WTC11 (cell line): ENCODE measurements at places on chromosomes 1 and 21.

DNA sequence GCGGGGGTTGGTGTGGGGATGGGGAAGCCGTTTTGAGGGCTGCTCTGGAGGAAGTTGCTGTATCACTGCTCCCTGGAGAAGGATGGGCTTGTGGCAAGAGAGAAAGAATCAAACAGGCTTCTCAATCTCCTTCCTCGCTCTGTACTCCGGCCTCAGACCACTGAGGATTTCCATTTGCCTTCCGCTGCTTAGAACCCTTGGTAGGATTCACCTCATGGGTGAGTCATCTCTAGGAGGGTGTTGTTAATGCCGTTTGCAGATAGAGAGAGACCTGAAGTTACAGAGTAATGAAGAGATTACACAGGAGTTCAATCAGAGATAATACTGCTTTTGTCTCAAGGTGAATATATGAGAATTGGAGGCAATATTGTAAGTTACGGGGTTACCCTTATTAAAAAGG, 15.3 kb downstream of the SLC35F3 start:
- no peak for DNase-seq

GRCh38 chr21:15059397-15059796, 5.4 kb downstream of the NRIP1 start:
- no peak for DNase-seq

- peak; percentile 84 for DNase-seq
Observed at GRCh38 chr1:199243423-199244061, 604.7 kb downstream of the PTPRC start.

- peak; percentile 53 for DNase-seq
Observed at GRCh38 chr1:154405747-154406571, 816 bp downstream of the IL6R start.

DNA sequence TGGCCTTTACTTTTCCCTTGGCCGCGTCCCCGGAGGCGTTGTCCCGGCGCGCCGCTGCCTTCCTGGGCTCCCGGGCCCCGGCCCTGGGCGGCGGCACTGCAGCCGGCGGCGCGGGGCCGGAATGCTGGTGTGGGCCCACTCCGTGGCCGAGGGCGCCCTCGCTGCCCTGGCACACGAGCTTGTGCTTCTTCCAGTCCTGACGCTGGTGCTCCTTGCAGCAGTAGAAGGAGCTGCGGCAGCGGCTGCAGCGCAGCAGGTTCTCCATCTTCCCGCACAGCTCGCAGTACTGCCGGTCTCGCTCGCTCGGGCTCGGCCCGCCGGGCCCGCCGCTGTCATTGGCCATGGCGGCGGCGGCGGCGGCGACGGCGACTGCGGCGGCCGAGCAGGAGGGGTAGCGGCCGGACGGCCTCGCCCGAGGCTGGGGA, 529 bp downstream of the EGLN1 start:
- DNase-seq: no peak

DNA sequence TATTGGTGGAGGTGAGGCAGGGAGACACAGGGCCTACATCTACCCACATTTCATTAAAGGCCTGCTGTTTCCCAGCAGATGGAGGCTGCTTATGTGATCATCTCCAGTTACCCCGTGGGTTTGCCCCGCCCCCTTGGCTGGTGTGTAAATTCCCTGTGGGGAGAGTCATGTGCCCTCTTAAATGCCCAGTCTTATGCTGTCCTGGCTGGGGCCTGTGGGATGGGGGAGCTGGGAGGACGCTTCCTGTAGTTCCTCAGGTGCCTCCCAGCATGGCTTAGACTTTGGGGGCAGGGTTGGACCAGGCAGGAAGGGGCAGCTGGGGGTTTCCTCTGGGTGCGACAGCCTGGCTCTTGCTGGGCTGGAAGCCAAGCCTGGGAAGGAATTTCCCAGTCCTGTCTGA, 15.5 kb upstream of the CITED4 start:
- no peak for DNase-seq

- DNase-seq: peak; percentile 13
Observed at GRCh38 chr21:15826147-15826780, 96.5 kb downstream of the USP25 start.

DNA sequence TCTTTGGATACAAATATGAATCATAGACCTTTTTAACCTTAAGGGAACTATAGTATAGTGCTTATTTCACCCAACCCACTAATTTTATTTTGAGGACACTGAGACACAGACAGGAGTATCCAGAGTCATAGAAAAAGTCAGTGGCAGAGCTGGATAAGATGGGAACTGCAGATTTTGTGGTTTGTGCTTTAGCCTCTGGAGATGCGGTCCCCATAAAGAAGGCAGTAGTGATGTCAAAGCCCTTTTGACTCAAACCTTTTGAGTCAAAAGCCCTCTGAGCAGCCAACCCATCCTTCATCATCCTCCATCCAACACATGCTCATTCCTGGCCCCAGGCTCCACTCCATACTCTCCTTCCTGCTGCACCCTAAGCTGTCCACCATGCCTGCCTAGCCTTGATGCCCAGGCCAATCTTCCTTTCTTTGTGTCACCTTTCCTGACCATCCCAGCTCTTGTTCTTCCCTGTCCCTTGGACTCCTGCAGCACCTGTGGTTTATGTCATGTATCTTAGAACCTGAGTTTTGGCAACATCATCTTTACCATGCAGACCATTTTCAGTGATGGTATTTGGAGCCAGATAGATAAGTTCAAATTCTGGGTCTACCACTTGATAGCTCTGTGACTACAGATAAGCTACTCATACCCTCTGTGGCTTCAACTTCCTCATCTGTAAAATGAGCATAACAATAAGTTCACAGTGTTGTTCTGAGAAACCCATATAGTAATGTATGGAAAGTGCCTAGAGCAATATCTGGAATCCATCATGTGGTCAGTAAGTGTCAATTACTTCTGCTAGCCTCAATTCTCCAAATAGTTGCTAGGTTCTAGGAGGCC, 20.1 kb downstream of the SLAMF1 start:
- no peak for DNase-seq

DNA sequence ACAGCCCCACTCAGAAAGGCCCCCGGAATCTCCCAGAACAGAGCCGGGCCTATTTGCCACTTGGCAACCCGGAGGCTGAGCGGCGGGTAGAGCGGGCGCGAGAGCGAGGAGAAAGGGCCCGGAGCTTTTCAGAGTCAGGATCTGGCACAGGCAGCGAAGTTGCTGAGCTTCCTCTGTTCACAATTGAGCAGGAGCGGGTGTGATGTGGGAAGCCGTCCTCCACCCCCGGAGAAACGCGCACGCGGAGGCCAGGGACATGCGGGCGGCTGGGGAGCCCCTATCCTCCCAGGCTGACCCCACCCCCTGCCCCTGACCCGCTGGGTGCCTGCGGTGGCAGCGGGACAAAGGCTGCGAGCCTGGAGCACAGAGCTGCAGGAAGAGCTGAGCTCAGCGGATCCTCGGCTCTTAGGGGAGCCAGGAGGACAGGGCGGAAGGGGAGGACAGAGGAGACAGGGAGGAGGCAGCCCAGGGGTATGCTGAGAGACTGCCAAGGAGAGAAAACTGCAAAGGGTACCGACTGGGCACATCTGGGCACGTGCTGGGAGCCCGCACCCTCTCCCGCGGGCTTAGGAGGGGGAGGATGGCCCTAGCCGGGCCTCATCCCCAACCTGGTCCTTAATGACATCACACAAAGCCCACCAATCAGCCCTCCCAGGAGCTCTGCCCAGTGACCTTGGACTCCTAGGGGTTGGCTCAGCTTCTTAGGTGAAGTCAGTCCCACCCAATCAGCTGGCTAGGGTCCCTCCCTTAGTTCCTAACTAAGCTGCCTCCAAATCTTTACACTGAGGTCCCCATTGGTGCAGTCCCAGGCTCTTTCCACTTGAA, 9.3 kb downstream of the KIF21B start:
- DNase-seq: peak; percentile 46

DNA sequence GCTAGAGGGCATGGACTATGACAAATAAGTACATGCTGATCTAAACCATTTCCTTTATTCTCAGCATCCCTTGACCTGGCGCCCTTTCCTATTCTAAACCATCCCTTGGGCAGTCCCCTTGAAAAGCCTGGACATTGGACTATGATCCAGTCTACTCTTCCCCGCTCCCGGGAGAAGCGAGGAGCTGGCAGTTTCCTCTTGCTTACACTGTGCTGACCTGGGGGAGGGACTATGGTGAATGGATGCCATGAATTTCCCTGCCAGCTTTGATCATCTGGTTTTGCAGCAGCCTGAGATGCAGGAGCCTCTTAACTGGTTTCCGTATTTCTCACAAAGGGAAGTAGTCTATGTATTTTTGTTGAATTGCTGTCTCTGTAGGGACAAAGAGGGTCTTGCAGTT, 121.7 kb downstream of the KIF26B start:
- DNase-seq: no peak

GRCh38 chr1:42176902-42177519, 12.5 kb upstream of the GUCA2A start:
- peak; percentile 58 for DNase-seq

- DNase-seq: no peak
Observed at GRCh38 chr1:119987686-119988085, 81.8 kb downstream of the NOTCH2 start.

- peak; percentile 52 for DNase-seq
Observed at GRCh38 chr1:54273092-54273794, 73.3 kb downstream of the MRPL37 start.

DNA sequence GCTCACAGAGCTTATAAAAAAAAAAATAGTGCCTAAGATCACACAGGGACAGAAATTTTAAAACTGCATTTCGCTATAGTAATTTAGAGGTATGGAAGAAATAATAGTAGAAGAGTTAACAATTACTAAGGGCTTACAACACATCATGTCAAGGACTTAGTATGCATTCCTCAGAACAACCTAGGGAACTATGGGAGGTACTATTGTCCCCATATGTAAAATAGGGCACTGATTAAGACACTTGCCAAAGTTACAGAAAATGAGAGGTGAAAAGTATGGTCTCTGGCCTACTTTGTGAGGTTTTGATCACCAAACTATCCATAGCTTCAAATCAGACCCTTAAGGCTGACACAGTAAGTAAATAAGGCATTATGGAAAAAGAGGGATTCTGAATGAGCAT, 4.7 kb downstream of the FRRS1 start:
- no peak for DNase-seq

- no peak for DNase-seq
Observed at GRCh38 chr1:56382929-56383328, 196.4 kb downstream of the PLPP3 start.

DNA sequence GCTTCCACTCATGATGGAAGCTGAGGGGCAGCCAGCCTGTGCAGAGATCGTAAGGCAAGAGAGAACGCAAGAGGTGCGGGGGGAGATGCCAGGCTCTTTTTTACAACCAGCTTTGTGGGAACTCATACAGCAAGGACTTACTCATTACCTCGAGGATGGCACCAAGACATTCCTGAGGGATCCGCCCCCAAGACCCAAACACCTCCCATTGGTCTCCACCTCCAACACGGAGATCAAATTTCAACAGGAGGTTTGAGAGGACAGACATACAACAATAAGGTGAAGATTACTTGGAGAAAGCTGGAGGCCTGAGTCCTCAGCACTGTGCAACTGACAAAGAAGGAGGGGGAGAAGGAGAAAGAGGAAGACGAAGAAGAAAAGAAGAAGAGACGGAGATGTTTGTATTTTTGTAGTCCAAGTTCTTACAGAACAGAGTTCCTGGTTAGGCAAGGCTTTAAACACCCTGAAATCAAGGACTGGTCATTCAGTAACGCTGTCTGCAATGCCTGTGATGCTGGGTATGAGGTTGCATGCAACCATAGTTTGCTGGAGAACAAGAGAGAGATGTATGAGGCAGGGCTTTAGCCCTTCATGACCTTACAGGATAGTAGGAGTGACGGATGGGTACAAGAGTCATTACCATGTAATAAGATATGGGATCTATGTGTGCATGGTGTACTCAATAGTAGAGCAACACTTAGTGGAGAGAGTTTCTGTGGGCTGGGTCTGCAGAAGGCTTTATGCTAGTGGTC, 19.7 kb upstream of the GALNT2 start:
- peak; percentile 53 for DNase-seq

- no peak for DNase-seq
Observed at GRCh38 chr1:92310185-92310597, 11.3 kb downstream of the RPAP2 start.

GRCh38 chr1:181180407-181181031, 92.0 kb downstream of the IER5 start:
- peak; percentile 31 for DNase-seq

DNA sequence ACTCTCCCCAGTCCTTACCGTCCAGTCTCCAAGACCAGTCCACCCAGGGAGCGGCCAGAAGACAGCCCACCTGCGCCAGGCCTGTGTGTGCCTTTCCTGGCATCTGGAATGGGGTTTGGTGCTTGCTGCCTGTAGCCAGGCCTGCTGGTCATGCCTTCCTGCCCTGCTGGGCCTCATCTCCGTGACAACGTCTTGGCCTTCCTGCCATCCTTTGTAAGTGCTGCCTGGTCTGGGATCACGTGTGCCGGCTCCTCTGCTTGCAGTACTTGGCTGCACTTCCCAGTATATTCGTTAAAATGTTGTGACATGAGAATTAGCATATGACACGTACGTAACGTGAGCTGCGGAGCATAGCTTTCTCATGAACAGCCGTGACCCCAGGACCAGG, 145.3 kb upstream of the COL6A1 start:
- DNase-seq: no peak

GRCh38 chr1:158371188-158371953, 17.7 kb downstream of the CD1E start:
- no peak for DNase-seq

- no peak for DNase-seq
Observed at GRCh38 chr1:196873385-196873784, 14.5 kb upstream of the CFHR4 start.

DNA sequence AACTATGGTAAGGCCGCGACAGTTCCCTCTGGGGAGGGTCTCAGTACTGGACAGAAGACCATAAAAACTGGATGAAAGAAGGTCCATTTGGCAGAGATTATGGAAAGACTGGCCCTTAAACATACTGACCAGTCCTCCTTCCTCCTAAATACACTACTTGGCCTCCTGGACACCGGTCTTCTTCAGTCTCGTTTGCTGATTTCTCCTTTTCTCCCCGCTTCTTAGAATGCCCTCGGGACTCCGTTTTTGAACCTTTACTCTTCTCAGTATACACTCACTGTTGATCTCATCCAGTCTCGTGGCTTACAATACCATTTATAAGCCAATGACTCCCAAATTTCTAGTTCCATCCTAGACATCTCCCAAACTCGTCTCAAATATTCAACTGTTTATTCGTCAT, 694 bp upstream of the MRPL9 start:
- no peak for DNase-seq

DNA sequence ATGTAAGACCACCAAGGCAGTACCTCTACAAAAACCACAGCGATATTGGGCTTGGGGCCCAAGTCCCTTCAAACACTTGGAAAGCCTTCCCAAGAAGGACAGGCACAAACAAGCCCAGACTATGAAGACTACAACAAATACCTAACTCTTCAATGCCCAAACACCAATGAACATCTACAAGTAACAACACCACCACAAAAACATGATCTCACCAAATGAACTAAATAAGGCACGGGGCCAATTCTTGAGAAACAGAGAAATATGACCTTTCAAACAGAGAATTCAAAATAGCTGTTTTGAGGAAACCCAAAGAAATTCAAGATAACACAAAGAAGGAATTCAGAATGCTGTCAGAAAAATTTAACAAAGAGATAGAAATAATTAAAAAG, 86.8 kb downstream of the COL24A1 start:
- no peak for DNase-seq

DNA sequence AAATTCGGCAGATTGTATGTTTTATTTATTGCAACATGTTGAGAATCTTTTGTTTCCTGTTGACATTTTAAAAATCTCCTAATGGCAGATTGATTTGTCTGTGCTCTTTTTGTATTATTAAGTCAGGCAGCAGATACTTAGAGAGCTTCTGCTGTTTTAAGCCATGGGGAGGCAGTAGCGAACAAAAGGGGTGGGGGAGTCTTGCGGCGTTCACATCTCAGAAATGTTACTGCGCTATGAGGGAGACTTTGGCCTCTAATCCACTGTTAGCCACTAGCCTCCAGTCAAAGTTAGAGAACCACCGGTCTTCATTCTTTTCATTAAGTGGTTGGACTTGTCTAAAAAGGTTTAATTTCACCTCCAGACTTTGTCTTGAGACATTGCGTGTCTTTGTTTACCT, 93.6 kb downstream of the DYRK1A start:
- peak; percentile 43 for DNase-seq
